ENCODE measurements at places on chromosomes 1 and 21.

- no peak for DNase-seq
- H3K27me3 ChIP-seq, result no peaks in the 10 kb centered on the region
- no peaks in the 10 kb centered on the region for H3K36me3 ChIP-seq
- peaks cover 8% of the 10 kb centered on the region for H3K4me1 ChIP-seq
- H3K27ac ChIP-seq, result no peak overlapping the region
- no peak overlapping the region for H3K4me3 ChIP-seq
These were observed 212.8 kb downstream of the LTN1 start for GRCh38 chr21:28779914-28780313.

- no peak for DNase-seq
- H3K4me3 ChIP-seq, result no peak overlapping the region
- H3K4me1 ChIP-seq, result peaks cover 5% of the 10 kb centered on the region
- H3K27me3 ChIP-seq, result no peaks in the 10 kb centered on the region
These were observed 64.7 kb downstream of the SNRPE start for GRCh38 chr1:203926025-203926540.

DNA sequence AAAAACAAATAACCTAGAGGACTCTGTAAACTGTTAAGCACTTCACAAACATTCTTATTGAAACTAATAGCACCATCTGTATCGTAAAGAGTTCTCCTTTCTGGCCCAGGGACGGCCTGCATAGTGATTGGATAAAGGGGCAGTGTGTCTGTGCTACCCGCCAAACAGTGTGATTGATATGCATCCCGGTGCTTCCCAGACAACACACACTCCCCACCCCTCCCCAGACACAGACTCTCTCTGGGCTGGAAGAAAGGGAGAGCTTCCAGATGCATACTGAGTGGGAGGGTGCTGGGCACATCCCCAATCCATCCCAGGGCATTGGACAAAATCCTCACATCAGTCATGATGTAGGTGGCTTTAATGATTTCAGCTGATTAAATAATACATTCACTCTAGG, 3.7 kb downstream of the HSD11B1 start:
- H3K4me1 ChIP-seq, result no peaks in the 10 kb centered on the region
- H3K36me3 ChIP-seq, result no peaks in the 10 kb centered on the region
- peaks cover 12% of the 10 kb centered on the region for H3K27me3 ChIP-seq
- H3K27ac ChIP-seq, result no peak overlapping the region

DNA sequence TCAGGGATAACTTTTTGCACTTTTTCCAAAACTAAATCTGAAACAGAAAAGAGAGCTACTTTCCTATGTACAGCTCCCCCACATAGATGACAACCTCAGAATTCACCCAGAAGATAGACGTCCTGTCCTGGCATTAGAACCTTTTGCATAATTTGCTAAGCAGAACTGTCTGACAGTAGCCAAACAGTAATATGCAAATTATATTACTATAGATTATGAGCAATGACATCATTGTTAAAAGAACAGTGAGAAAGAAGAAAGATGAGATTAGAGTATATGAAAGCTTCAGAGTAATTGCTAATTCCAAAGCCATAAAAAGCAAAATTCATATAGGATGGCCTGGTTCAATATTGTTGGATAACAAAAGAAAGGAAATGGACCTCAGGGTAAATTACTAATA, 43.7 kb downstream of the SLC44A5 start:
- no peaks in the 10 kb centered on the region for H3K4me1 ChIP-seq
- H3K36me3 ChIP-seq, result no peaks in the 10 kb centered on the region
- DNase-seq, result no peak
- peaks cover 8% of the 10 kb centered on the region for H3K27me3 ChIP-seq
- no peak overlapping the region for H3K27ac ChIP-seq

- DNase-seq, result no peak
- peaks cover 6% of the 10 kb centered on the region for H3K4me1 ChIP-seq
- peaks cover 13% of the 10 kb centered on the region for H3K36me3 ChIP-seq
These were observed 3.6 kb upstream of the CDC73 start for GRCh38 chr1:193118194-193118593.

DNA sequence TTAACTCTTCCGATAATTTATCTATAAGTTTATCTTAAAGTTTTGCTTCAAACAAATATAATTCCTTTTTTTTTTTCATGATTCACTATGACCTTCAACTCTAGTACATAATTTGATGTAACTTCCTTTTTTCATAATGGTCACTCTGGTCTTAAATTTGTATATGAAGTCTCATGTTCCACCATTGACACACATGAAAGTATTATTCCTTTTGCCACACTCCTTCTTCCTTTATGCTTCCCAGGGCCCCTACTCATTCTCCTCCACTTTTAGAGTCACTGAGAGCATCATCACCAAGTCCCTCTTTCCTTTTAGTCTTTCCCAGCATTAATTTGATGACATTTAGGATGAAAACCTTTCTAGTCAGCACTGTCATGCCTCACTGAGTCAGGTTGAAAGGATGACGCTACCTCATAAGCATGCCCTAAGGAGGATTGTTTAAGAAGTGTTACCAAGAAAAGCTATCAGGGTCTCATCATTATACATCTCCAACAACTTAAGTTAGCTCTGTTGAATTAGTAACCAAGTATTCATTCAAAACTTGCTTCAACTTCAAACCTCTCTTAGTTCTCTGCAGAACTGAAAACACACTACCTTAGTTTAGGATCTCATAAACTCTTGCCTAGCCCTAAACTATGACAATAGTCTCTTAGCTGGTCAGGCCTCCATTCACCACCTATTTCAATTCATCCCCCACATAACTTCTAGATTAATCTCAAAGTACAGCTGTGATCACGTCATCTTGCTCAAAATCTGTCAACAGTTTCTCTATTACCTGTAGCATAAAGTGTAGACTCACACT, 14.5 kb downstream of the AUNIP start:
- H3K4me3 ChIP-seq, result no peak overlapping the region
- H3K36me3 ChIP-seq, result no peaks in the 10 kb centered on the region
- H3K4me1 ChIP-seq, result no peaks in the 10 kb centered on the region
- no peak for DNase-seq

GRCh38 chr1:229204921-229205777, 65.8 kb upstream of the RAB4A start:
- no peaks in the 10 kb centered on the region for H3K27me3 ChIP-seq
- DNase-seq, result no peak
- H3K4me1 ChIP-seq, result peaks cover 6% of the 10 kb centered on the region
- no peak overlapping the region for H3K27ac ChIP-seq
- H3K36me3 ChIP-seq, result no peaks in the 10 kb centered on the region

DNA sequence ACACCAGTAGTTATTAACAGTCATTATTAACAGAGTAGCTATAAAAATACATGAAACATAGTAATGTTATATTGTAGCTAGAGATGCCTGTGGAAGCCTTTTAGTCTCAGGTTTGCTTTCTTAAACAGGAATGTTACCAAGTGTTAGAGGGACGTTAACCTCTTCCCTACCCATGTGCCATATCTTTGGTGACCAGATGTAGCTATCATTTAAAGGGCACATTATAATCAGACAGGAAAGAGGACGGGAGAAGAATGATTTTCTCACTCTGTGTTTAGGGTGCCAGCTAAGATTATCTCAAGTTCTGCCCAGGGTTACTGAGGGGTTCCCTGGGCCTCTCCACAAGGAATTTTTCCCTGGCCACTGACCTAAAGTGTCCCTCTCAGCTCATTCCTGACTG, 20.9 kb upstream of the UBL4B start:
- peaks cover 5% of the 10 kb centered on the region for H3K4me1 ChIP-seq
- peaks cover 79% of the 10 kb centered on the region for H3K27me3 ChIP-seq
- DNase-seq, result no peak

- H3K36me3 ChIP-seq, result no peaks in the 10 kb centered on the region
- no peak for DNase-seq
These were observed 1135.2 kb downstream of the AMY1C start for GRCh38 chr1:104884939-104885338.

- no peaks in the 10 kb centered on the region for H3K4me1 ChIP-seq
- no peaks in the 10 kb centered on the region for H3K36me3 ChIP-seq
- H3K4me3 ChIP-seq, result no peak overlapping the region
- no peak overlapping the region for H3K27ac ChIP-seq
- DNase-seq, result no peak
These were observed 482.9 kb downstream of the PTPRU start for GRCh38 chr1:29719253-29719652.

GRCh38 chr1:219692981-219693380, 80.1 kb upstream of the ZC3H11B start:
- H3K27ac ChIP-seq, result no peak overlapping the region
- H3K4me3 ChIP-seq, result no peak overlapping the region
- no peak for DNase-seq
- H3K36me3 ChIP-seq, result no peaks in the 10 kb centered on the region
- H3K27me3 ChIP-seq, result no peaks in the 10 kb centered on the region
- H3K4me1 ChIP-seq, result no peaks in the 10 kb centered on the region

DNA sequence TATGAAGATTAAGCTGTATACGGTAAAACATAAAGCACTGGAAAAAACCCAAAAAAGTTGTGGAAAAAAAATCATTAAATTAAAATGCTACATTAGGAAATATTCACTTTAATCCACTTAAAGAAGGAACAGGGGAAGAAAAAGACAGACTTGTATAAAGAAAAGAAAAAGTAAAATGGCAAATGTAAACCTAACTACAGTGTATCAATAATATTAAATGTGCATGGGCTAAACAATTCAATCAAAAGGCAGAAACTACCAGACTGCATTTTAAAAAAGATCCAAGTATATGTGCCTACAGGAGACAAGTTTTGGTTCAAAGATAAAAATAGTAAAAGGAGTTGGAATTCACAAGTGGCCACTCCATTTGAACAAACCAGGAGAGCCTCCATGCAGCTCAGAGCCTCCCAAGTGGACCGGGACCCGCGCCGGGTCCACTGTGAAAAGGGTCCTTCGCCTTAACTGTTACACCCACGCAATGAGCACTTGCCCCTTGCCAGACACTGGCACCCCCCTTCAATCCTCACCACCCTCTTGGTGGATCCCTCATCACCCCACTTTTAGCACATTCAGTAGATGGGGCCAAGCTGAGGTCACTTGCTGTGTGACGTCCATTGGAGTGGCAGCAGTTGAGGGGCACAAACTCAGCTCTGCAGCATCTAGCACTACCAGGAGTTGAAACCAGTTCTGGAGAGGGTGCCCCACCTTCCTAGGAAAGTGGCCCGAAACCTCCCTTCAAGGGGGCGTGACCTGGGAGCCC, 898 bp downstream of the C1orf174 start:
- peaks cover 18% of the 10 kb centered on the region for H3K36me3 ChIP-seq
- H3K4me1 ChIP-seq, result peaks cover 27% of the 10 kb centered on the region
- DNase-seq, result no peak
- peak overlapping the region; percentile 95 for H3K27ac ChIP-seq
- no peaks in the 10 kb centered on the region for H3K27me3 ChIP-seq

- no peak overlapping the region for H3K4me3 ChIP-seq
- no peaks in the 10 kb centered on the region for H3K4me1 ChIP-seq
- no peaks in the 10 kb centered on the region for H3K36me3 ChIP-seq
- no peak overlapping the region for H3K27ac ChIP-seq
These were observed 45.6 kb downstream of the ZNF281 start for GRCh38 chr1:200364091-200364759.

- H3K4me1 ChIP-seq, result no peaks in the 10 kb centered on the region
- no peaks in the 10 kb centered on the region for H3K27me3 ChIP-seq
- H3K36me3 ChIP-seq, result peaks cover 12% of the 10 kb centered on the region
- no peak overlapping the region for H3K4me3 ChIP-seq
- no peak for DNase-seq
These were observed 4.6 kb upstream of the SLC6A9 start for GRCh38 chr1:44035726-44036408.

DNA sequence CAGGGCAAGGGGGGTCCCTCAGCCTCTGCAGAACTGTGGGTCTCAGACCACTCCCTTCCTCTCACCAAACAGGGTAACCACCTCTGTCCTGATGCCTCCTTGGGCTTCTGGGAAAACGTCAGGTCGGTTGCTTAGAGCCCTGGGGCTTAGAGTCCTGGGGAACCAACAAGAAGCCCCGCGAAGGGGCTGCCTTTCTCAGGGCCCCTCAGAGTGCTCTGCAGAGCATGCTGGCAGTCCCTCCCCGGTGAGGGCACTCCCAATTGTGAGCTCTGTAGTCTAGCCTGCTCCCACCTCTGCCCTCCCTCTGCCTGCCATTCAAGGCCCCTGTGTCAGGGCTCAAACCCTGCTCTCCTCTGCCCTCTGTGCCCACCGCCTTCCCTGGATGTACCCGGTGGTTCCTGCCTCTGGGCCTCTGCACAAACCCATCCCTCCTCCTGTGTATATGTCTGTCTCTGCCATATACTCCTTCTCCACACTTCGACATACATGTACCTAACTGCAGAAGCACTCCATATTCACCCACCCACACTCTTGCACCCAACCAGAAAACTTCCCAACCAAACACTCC, 92.3 kb downstream of the DMRTB1 start:
- DNase-seq, result no peak
- H3K27me3 ChIP-seq, result no peaks in the 10 kb centered on the region
- H3K36me3 ChIP-seq, result peaks cover 3% of the 10 kb centered on the region

DNA sequence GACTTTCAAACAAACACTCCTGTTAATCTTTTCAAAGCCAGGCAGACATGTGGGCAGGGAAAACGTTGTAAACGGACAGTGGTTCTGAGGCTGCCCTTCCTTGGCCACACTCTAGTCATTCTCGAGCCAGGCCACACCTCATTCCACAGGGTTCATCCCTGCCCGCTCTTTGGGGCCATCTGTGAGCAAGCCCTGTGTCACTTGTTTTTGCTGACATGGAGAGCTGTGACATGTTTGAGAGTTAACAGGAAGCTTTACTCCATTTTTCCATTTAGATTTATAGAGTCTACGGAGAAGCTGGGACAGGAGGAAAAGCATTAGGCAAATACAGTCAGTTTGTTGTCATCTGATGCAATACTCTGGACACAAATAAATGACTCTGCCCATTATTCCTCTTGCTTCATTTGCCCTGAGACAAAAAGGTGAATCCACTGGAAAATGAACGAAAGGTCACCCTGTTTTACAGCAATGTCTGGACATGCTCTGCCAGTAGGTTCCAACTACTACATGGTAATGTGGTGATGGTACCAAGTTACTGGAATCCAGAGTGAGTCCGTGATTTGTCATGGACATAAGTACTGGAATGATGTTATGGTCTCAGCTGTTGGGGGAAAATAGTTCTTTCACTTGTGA, 126.9 kb downstream of the CLIC6 start:
- peak overlapping the region; percentile 13 for H3K27ac ChIP-seq
- peaks cover 5% of the 10 kb centered on the region for H3K4me1 ChIP-seq
- no peaks in the 10 kb centered on the region for H3K27me3 ChIP-seq
- H3K36me3 ChIP-seq, result peaks cover 69% of the 10 kb centered on the region
- H3K4me3 ChIP-seq, result no peak overlapping the region
- DNase-seq, result no peak

GRCh38 chr1:154320882-154321608, at the start of gene AQP10:
Gene AQP10, plus strand, starts transcription at chr1:154321093. Its CDS starts 63 bp downstream, at chr1:154321156.
- DNase-seq, result no peak
- no peak within 1 kb of the TSS for H3K4me3 ChIP-seq
- H3K27me3 ChIP-seq, result peaks cover 8% of the 10 kb centered on the region

- peaks cover 13% of the 10 kb centered on the region for H3K4me1 ChIP-seq
- no peak overlapping the region for H3K27ac ChIP-seq
- no peak overlapping the region for H3K4me3 ChIP-seq
- DNase-seq, result no peak
These were observed 69.5 kb downstream of the ADARB1 start for GRCh38 chr21:45143855-45144254.

GRCh38 chr1:94971491-94971924, 44.6 kb upstream of the CNN3 start:
- no peak overlapping the region for H3K27ac ChIP-seq
- no peaks in the 10 kb centered on the region for H3K27me3 ChIP-seq
- no peak for DNase-seq
- H3K4me3 ChIP-seq, result no peak overlapping the region
